Smooth muscle cell of the brain vasculature (primary cell): ENCODE measurements at places on chromosomes 16 and 17.
A peak's percentile ranks its signal among the peaks of the same experiment; 100 is the strongest.

DNA sequence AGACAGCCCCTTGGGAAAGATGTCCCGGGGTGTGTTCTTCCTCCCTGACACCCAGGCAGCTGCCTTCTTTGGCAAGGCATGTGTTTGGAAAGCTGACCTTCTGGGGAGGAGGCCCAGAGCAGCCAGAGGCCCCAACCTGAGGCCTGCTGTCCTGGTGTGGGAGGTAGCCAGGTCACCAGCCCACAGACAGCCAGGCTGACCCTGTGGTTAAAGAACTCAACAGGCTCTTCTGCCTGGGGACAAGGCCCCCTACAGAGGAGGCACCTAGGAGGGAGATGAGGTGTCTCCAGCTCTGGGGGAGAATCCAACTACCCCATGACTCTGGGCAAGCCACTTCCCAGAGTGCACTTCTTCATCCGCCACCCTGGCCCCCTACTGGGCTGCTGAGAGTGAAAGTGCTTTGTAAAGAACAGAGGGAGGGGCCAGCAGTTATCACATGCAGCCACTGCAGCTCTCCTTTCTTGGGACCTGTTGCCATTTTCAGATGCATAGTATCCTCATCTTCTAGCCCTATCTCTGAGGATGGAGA, 13.1 kb upstream of the SREBF1 start:
- DNase-seq: peak; percentile 77

GRCh38 chr16:51755577-51756355, 604.7 kb upstream of the SALL1 start:
- no peak for DNase-seq

DNA sequence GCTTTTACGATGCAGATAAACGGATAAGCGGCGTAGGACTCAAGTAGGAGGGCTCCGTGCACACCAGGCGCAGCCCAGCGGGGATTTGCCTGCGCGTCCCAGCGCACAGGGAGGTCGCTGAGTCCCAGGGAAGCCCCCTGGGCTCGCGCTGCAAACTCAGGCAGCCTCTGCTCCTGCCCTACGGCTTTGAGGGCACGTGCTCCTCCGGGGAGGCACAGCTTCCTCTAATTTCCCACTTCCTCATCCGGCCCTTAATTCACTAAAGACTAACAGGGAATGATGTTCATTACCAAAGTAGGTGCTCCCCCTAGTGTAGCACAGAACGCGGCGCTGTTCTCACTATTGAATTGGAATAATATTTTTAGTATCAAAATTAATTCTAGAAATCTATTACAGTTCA, 825.4 kb downstream of the KCNJ18 start:
- DNase-seq: no peak

GRCh38 chr16:72285324-72285723, 113.4 kb upstream of the PMFBP1 start:
- DNase-seq: no peak

DNA sequence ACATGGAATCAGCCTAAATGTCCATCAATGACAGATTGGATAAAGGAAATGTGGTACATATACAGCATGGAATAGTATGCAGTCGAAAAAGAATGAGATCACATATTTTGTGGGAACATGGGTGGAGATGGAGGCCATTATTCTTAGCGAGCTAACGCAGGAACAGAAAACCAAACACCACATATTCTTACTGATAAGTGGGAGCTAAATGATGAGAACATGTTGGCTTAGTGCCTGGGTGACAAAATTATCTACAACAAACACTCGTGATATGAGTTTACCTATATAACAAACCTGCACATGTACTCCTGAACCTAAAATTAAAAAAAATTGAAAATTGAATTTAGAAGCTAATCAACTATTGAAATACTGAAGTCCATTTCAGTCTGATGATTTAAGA, 6.1 kb downstream of the ANKS4B start:
- no peak for DNase-seq

GRCh38 chr16:7257016-7257415, 75.6 kb upstream of the RBFOX1 start:
- DNase-seq: no peak
